ENCODE measurements at places on chromosomes 7 and 10.

DNA sequence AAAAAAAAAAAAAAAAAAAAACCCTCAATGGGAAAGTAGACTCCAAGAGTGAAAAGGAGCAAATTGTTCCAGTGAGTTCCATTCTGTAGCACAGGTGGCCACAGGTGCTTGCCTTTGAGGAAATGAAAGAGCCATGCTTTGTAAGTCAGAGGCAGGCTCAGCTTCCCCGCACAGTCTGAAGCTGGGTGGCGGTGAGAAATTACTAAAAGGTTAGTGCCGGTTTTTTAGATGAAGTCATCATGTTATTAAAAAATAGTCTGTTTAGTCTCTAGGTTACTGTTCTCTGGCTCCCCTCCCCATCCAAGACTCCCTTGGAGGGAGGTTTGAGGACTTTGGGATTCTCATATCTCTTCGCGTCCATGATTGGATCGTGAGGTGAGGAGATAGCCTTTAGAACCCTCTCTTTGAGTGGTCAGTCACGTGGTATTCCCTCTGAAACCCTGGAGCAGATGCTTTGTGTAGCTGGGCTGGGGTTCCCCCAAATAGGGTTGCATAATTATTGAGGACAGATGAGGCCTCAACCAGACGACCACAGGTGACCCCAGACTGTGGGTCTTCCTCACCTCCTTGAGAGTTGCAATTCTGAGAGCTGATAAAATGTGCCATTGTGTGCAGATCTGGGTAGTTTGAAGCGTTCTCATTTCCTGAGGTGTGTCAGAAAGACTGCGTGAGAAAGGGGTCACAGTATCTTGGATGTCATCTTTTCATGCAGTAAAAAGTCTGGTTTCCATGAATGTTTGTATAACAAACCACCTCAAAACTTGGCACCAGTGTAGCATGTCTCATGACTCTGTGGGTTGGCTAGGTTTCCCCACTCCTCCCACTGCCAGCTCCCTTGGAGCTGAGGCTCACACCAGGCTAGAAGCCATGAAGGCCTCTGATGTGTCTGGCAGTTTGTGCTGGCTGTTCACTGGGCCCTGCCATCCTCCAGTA, 27.1 kb downstream of the OGDH start:
- no peak for DNase-seq

- no peak for DNase-seq
Observed at GRCh38 chr10:132308587-132309470, 1.1 kb upstream of the STK32C start.

DNA sequence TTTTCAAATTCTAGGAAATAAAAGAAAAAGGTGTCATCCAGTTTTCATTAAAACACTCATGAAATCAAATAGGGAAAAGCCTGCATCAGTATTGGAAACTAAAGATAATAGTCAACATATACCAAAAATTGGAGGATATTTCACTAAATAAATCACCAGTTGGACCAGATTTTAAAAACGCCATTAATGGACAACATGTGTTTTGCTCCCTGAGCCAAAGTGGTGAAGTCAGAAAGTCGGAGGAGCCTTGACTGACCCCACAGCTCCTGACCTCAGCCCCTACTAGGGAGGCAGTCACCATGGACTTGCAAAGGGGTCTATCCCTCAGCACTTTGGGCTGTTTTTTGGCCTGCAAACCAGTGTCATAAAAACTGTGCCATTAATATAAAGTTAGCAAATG, 98.3 kb upstream of the SEC61G start:
- DNase-seq = no peak

DNA sequence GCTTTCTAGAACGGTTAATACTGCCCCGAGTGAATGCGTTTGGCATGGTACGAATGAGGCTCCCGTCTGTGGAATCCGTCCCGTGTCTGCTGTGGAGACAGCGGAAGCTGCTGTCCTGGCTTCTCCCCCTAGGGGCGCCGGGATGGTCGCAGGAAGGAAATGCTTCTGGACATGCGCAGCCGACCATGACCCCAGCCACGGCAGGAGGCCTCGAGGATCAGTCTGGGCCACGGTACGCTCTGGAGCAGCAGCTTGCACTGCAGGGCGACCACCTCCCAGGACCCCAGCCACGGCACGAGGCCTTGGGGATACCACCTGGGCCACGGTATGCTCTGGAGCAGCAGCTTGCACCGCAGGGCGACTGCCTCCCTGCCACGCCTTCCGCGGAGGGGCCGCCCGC, 107.9 kb downstream of the CYTH3 start:
- peak; percentile 44 for DNase-seq

- no peak for DNase-seq
Observed at GRCh38 chr10:59272061-59272460, 90.3 kb downstream of the FAM13C start.

GRCh38 chr10:19958787-19959186, 142.6 kb downstream of the PLXDC2 start:
- no peak for DNase-seq

- no peak for DNase-seq
Observed at GRCh38 chr10:44907556-44907955, 3.6 kb upstream of the TMEM72 start.

DNA sequence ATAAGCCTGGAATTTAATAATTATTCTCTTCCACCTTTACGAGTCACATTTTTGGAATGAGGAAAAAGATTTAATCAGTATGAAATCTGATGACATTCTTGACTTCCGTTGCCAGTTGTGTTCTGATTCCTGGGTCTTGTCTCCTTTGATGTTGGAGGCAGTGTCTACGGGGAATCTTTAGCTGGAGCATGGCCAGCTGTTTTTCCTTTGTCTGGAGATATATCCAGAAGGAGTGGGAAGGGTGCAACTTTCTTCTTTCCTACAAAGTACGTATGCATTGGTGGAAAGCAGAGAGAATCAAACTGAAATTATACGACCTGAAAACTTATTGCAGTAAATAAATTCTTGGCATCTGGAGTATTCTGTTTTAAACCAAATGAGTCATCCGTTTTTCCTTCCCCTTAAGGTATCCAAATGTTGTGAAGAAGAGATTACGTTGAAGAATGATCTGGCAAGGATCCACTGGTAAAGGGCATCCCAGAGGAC, 6.9 kb upstream of the GNG11 start:
- DNase-seq = peak; percentile 64

DNA sequence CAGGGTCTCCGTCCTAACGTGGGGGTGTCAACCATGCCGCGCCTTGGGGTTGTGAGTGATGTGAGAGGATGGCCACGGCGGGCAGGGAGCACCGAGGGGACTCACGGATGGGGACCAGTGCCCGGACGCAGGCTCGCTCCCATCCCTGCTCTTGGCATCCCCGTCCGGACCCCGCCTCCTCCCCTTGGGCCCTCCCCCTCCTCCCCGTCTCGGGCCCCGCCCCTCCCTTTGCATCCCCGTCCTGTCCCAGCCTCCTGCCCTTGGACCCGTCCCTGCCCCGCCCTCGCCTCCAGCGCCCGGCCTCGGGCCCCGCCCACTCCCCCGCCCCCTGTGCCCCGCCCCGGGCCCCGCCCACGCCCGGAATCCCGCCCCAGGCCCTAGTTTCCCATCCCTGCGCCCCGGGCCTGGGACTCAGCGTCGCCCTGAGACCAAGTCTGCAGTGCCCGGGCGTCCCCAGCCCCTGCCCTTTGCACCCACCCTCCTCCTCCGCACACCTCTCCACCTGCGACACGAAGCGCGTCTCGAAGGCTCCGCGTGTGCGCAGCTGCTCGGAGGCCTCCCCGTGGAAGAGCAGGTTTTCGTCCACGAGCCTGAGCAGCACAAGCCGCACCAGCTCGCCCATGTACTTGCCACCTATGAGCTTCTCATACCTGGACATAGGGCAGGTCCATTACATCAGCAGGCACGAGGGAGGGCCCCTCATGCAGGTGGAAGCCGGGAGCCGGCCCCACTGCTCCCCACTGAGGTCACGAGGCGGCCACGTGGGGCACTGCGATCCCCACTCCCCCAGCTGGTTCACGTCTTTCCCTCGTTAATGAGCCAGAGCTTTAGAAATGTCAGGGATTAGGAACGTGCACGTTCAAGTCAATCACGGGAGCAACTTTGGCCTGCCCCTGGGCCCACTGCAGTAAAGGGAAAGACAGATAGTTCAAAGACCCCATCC, 5.1 kb upstream of the MYL7 start:
- DNase-seq = peak; percentile 19

- DNase-seq = peak; percentile 56
Observed at GRCh38 chr10:97333601-97334369, 744 bp downstream of the FRAT2 start.

DNA sequence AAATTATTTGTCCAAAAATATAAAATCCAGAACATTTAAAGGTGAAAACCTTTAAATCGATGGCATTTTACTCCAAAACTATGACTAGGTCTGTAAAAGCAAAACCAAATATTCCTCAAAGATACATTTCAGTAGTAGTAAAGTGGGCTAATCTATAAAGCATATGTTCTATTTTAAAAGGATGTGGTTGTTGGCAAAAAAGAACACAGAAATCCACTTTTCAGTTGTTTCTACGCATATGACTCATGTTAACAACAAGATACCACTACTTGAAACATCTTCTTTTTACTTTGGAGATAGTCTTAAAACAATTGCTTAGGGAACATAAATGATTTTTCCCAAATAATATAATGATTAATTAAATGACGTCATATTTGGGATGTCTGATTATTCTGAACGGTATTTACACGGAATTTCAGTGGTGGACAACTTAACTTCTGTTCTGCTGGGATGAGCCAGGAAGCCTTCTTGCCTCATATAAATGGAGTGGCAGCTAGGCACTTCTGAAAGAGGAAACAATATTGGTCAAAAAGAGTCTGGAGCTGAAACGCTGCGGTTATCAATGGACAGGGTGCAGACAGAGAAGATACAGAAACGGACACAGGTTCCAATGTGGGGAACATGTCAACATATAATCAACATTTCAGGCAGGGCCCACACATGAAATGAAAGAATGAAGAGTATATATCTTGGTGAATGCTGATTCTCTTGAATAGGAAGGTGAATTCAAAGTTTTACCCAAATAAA, 78.5 kb downstream of the ETV1 start:
- DNase-seq = no peak

DNA sequence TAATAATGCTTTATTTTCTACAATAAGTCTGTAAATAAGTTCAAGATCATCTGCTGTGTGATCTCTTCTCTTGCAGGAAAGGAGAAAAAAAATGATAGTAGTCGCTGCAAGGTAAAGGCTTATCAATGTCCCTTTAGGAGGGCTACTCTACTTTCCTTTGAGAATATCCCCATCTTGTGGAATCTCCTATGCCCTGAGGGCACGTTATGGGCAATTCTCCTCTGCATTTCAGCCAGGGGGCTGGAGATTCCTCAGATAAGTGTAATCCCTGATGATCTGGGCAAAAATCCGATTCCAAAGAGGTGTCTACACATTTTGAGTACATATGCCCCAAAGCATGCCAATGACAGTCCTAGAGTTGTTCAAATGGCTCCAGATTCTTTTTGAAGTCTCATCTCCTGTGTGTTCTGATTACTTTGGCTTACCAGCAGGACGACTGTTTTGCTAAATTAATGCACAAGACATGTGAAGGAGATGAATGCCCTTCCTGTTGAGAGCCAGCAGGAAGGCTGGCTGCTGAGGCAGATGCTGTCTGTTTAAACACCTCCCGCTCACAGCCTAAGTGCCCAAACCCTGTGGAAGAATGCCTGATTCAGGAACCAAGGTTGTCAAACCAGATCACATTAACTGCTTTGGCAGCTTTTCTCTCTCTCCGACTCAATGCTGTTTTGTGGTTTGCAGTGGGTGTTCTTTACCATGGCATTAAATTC, 171.2 kb upstream of the COL1A2 start:
- peak; percentile 76 for DNase-seq

- no peak for DNase-seq
Observed at GRCh38 chr10:69102440-69102839, 14.5 kb downstream of the SRGN start.

- DNase-seq = peak; percentile 87
Observed at GRCh38 chr7:542713-543500, 23.3 kb upstream of the PDGFA start.

GRCh38 chr7:70263471-70264255, 665.4 kb downstream of the AUTS2 start:
- no peak for DNase-seq

DNA sequence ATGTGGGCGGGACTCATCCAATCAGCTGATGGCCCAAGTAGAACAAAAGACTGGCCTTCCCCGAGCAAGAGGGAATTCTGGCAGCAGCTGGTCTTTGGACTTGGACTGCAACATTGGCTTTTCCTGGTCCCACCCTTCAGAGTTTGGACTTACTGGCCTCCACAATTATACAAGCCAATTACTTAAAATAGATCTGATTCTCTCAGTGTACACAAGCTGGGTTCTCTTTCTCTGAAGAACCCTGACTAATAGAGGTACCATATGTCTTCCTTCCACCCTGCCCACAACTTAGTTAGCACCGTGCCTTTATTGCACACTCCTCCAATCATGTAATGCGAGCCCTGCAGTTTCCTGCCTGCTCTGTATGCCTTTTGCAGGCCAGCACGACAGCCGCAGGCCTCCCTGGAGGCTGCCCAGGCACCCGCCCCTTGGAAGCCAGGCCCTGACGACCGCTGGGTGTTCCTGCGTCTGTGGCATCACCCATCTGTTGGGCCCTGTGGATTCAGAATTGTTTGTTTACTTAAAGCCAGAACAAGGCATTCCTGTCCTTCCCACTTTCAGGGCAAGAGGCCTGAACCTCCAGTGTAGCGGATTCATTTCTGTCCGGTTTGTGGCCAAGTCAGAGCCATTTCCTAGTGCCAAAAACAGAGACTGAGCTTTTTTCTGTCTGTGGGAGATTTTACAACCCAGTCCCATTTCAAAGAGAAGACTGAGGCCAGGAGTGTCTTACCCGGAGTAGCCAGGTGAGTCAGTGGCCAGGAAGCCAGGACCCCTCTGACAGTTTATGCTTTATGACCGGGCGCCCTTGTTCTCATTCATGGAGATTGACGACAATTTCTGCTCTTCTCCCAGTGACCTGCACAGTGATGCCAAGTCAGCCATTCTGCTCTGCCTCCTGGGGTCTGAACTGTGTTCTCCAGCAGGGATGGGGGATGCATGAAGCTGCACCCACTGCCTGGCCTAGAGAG, 968 bp upstream of the INMT start:
- DNase-seq = no peak

GRCh38 chr7:4878336-4879335, 4.9 kb downstream of the RADIL start:
- no peak for DNase-seq

All from kidney capillary endothelial cell (primary cell).